T follicular helper cell (primary cell): ENCODE measurements at places on chromosomes 7 and 10.
A peak's percentile ranks its signal among the peaks of the same experiment; 100 is the strongest.

GRCh38 chr10:852386-852785 is 79.1 kb downstream of the LARP4B start:
- DNase-seq: no peak

DNA sequence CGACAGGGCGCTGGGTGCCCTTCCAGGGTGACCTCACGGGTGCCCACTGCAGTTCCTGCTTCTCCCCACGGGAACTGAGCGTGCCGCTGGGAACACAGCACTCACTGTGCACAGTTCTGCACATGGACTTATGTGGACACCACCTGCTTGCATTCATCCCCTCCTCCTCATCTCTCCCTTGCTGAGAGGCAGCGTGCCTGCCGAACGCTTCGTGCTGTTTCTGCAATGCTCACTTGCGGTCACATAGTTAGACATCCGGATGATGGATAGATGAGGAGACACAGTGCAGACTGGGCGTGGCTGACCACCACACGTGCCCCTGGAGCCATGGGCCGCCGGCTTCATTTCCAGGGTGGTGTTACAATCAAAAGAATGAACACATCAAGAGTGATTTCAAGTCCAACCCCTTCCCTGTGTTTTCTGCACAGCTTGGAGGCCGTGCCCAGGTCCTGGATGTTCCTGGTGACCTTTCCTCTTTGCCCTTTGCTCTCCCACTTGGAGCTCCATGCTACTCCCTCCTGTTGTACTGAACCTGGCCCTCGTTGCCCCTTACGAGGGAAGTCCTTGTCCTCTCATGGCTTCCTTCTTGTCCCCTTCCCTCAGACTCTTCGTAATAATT is 119.4 kb downstream of the VIPR2 start:
- no peak for DNase-seq

DNA sequence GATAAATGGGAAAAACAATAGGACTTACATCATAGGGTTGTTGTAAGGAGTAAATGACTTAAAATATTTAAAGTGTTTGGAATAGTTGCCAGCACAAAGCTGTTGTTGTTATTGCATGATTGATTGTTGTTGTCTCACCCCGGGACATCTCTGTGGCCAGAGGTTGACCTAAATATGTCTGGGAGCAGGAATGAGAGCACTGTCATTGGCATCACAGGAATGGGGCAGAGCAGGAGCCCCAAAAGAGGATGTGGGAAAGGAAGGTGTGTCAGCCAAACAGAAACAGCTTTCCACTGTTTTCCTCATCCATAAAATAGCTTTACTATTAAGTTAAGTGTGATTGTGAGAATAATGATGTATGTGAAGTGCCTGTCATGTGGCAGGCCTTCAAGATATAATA is 121.6 kb downstream of the TMEM168 start:
- no peak for DNase-seq

GRCh38 chr7:41603985-41604384 is 98.9 kb downstream of the INHBA start:
- DNase-seq: no peak

GRCh38 chr10:43235070-43235900 is 31.6 kb downstream of the RASGEF1A start:
- no peak for DNase-seq

- no peak for DNase-seq
These were observed 4.0 kb upstream of the NKX2-3 start for GRCh38 chr10:99528494-99529441.

GRCh38 chr10:17836942-17837341 is 27.8 kb downstream of the MRC1 start:
- DNase-seq: no peak

DNA sequence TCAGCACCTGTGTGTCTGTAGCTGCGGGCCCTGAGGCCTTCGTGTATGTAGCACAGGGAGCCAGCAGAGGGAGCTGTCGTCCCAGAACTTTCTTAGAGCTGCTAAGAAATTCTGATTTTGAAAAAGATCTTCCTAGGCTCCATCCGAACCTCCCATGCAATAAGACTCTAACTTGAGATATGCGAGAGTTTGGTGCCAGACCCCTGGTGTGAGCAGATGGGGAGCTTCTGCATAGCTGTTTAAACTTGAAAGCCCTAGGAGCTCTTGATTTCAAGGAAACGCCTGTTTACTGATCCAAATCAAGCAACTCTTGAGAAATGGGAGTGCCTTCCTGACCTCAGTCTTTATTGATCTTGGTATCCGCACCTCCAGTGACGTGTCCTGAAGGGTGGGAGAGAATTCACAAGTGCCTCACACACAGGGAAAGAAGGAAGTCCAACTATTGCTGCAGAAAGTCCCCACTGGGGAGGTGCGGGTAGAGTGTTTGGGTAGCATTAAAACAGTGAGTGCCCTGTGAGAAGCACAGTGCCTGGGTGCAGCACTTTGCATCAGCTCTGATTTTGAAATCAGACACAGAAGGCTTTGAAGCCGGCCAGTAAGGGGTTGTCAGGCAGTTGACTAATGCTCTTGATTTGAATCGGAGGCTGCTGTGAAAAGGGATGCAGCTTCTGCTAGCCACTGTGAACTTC is 66.4 kb upstream of the STRIP2 start:
- DNase-seq: peak; percentile 54

- DNase-seq: no peak
These were observed 132.2 kb upstream of the NPVF start for GRCh38 chr7:25360451-25360850.

GRCh38 chr7:112420236-112420861 is 29.9 kb upstream of the IFRD1 start:
- no peak for DNase-seq

DNA sequence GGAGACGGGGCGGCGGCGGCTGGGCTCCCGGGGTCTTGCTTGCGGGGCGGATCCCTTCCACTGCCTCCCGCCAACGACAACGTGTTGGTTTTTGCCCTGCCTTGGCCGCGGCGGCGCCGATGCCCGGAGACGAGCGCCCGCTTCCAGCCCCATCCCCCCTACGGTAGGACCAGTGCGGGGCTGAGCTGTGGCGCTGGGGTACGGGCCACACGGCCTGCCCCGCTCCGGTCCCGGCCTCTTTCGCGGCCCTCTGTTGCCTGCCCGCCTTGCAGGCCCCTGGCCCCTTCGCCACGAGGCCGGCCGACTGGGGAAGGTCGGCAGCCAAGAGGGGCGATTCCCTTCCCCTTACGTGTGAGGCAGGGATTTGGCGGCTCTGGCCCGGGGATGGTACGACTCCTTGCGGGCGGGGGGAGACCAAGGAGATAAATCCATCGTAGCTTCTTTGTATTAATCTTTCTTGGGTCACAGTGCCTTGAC is 488 bp downstream of the EIF4H start:
- DNase-seq: no peak

GRCh38 chr7:36598054-36598674 is 126.1 kb downstream of the AOAH start:
- DNase-seq: no peak

- DNase-seq: no peak
These were observed 243.1 kb downstream of the FGFR2 start for GRCh38 chr10:121355161-121355560.

DNA sequence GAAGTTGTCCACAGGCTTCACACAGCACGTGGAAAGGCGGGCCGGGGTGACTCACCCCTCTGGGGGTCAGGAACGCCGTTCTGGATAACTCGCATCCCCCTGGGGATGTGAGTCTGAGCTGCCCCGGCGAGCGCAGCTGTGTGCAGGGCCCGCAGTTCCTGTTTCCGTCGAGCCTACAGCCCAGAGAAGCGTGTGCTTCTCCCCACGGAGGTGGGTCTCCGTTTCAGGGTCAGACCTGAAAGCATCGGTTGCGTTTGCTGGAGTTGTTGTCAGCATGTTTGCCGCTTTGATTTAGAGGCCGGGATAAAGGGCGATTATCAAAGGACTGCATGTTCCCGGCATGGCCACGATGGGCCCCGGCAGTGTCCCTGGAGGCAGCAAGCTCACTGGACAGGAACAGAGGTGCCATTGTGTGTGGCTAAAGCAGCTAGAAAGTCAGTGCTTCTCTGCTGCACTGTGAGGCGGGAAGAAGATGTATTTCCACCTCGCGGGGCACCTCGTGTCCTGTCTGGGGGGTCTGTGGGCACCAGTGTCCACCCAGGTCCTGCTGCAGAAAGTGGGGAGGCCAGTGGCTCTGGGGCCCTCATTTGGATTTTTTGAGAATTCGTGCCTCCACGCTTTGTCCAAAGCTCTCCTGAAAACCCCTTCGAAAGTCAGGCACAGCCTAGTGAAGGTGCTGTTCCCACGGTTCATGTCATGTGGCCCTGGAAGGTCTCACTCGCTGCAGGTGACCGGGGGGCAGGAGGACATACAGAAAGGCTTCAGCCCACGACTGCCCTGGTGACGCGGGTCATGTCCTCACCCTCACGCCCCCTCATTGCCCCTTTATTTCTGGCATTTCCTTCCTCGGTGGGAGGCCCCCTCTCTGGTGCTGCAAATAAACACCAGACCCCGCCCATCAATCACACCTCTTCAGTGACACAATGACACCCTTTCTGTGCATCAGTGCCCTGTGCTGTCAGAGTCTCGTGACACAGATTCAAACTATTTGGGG is 27.4 kb upstream of the GDI2 start:
- DNase-seq: no peak

DNA sequence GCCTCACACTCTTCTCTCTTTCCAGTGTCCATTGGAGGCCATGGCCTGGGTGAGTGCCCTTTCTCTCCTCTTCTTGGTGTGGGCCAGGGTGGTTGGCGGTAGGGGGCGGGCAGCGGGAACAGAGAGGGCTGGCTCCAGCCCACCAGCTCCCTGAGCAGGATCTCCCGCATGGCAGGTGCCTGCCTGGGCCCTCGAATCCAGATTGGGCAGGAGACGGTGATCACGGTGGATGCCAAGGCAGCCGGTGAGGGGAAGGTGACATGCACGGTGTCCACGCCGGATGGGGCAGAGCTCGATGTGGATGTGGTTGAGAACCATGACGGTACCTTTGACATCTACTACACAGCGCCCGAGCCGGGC is 13.5 kb upstream of the ATP6V1F start:
- DNase-seq: no peak

DNA sequence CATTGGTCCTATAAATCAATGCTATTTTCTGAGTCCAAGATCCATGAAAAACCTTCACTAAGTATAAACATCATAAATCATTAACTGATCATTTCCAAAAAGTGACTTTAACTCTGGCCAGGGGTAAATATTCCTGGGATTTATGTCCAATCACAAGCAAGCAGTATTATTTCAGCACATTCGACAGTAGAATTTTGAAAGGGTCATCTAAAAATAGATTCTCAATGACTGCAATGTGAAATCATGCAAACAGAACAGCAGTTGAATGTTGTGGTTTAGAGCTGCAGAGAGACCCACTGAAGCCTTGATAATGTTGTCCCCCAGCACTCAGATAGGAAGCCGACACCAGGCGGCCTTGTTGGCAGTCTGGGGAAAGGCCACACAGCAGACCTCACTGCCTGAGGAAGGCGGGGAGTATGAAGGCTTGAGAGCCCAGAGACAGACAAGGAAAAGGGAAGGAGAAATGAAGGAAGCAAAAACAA is 38.1 kb downstream of the FAM107B start:
- no peak for DNase-seq

DNA sequence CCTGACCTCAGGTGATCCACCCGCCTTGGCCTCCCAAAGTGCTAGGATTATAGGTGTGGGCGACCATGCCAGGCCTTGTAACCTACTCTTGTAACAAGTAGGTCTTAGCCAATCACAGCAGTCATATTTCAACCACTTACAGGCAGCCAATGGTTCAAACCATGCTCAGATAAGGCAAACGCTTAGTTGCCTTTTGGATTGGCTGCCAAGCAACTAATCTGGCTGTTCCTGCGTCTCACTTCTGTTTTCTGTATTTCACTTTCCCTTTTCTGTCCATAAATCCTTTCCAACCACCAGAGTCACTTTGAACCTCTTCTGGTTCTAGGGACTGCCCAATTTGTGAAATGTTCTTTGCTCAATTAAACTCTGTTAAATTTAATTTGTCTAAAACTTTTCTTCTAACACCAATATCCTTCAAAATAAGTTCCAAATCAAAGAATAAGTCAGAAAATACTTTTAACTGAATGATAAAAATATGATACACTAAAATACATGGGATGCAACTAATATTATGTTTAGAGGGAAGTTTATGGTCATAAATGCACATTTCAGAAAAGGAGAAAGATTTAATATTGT is 19.1 kb upstream of the PRF1 start:
- no peak for DNase-seq

- no peak for DNase-seq
These were observed 132.4 kb downstream of the GRM3 start for GRCh38 chr7:86776136-86776535.

DNA sequence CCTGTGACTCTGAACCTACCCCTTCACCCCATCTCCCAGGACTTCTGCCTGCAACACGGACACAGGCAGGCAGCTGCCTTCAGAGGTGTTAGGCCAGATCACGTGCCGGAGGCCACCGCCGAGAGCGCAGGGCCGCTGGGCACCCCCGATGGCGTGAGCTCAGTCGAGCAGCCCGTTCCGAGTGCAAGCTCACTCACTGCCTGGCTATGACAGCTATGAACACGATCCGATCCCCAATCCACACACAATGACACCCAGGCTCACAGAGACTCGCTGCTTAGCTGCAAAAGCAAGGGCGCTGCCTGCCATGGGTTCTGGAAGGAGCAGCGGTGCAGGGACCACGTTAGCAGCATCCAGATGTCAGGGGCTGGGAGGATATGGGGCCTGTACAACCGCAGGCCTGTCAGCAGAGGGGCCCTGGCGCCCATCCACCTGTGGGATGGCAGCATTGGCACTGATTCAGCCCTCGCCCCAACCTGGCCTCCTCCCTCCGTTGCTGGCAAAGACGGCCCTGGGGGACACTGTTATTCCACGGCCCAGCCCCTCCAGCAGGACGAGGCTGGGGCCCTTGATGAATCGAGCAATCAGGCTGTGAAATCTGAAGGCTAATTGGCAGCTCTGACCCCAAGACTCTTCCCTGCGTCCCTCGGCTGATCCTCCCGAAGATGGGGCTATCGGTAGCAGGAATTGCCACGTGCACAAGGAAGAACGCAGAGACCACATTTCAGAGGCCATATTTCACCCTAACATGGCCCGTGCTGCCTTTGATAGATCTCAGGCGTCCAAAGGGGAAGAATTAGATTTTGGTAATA is 230.1 kb downstream of the ELFN1 start:
- DNase-seq: no peak

DNA sequence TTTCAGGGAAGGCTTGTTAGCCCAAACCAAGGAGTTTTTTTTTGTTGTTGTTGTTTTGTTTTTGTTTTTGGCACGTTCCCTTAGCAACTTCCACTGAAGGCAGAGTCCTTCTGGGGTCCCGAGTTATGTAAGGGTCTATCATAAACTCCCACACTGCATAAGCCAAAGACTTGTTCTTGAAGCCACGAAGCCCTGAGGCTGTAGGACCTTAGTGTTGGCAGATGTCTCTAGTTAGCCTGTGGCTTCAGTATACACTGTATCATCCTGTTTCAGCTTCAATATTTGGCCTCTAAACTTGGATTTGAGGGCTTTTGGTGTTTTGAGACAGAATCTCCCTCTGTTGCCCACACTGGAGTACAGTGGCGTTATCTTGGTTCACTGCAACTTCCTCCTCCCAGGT is 13.6 kb downstream of the KPNA7 start:
- DNase-seq: no peak

- DNase-seq: peak; percentile 42
These were observed 498 bp downstream of the NDST2 start for GRCh38 chr10:73810735-73811465.

GRCh38 chr7:28354601-28355402 is 57.5 kb upstream of the CREB5 start:
- no peak for DNase-seq

- no peak for DNase-seq
These were observed 14.7 kb downstream of the CFAP58 start for GRCh38 chr10:104368381-104368780.

- DNase-seq: no peak
These were observed 24.4 kb downstream of the CACNA2D1 start for GRCh38 chr7:82419200-82419599.
